Urinary bladder (tissue), 4 donors: ENCODE measurements at places on chromosomes 16 and 17.

DNA sequence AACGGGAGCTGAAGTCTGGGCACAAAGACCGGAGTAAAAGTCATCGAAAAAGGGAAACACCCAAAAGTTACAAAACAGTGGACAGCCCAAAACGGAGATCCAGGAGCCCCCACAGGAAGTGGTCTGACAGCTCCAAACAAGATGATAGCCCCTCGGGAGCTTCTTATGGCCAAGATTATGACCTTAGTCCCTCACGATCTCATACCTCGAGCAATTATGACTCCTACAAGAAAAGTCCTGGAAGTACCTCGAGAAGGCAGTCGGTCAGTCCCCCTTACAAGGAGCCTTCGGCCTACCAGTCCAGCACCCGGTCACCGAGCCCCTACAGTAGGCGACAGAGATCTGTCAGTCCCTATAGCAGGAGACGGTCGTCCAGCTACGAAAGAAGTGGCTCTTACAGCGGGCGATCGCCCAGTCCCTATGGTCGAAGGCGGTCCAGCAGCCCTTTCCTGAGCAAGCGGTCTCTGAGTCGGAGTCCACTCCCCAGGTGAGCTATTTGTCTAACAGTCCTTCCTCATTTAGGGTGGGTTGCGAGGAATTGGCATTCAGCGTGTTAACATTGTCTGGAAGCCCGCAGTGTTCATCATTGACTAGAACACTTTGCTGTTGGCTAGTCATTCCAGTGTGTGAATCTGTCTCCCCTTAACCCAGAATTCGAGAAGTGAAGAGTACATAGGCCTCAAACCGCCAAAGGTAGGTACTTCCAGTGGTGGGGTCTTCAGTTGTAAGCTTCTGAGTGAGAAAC is 1.5 kb downstream of the CDK12 start:
- no peak for DNase-seq

DNA sequence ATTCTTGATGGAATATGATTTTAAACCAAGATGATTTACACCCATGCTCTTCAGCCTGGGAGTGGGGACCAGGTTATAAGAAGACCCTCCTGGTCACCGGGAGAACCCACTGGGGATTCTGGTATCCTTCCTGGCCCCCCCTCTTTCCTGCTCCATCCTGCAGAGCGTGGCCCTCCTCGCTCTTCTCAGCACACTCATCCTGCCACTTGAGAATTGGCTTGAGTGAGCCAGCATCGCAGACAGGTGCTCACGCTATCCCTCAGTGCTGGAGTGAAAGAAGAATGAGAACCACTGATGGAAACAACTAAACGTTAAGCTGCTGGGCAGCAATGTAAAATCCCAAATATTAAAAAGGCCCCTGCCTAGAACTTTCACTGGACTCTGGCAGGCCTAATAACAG is 98.0 kb downstream of the CYTH1 start:
- DNase-seq: no peak

- DNase-seq: no peak
Measured at GRCh38 chr17:72362376-72363088, 241.7 kb downstream of the SOX9 start.

DNA sequence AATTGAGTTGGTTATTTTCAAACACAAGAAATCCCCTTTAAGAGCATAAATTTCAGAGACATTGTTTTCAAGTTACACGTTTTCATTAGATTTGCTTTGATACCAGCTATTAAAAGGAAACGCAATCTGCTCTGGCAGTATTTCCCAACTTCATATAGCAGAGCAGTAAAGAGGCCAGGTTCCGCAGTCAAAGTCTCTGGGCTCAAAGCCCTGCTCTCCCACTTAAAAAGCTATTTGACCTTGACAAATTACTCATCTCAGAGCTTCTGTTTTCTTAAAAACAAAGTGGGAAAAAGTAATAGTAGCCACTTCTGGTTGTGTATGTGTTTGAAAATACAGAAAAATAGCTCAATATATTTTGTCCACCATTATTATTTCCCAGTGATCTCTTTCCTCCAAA is 89.7 kb upstream of the CDYL2 start:
- no peak for DNase-seq

- DNase-seq: no peak
Measured at GRCh38 chr17:19285213-19285900, 48.2 kb downstream of the EPN2 start.

DNA sequence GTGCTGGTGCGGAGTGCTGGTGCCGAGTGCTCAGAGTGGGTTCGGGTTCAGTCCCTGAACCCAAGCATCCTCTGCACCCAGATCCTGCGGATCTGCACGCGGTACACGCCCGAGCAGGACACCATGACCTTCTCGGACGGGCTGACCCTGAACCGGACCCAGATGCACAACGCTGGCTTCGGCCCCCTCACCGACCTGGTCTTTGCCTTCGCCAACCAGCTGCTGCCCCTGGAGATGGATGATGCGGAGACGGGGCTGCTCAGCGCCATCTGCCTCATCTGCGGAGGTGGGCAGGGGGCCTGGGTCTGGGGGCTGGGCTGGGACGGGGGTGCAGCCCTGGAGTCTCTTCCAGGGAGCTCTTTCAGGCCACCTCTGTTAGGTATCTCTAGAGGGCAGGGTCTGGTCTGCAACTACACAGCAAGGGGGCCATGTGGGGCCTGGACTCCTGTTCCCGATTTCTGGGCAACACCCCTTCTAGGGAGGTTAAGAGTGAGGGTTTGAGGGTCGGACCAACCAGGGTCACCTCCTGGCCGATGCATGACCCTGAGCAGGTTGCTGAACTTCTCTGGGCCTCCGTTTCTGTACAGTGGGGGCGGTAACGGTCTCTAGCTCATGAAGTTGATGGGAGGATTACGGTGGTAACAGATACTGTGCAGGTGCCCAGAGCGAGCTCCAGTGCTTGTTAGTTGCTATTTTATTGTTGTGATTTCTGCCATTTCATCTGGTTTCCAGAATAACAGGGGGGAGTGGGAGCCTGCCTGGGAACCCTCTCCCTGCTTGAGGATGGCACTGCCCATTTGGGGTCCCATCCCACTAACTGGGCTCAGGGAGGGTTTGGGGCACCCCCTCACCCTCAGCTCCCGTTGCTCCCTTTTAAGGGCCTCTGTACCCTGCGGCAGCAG is 10.1 kb downstream of the GJD3 start:
- DNase-seq: no peak

DNA sequence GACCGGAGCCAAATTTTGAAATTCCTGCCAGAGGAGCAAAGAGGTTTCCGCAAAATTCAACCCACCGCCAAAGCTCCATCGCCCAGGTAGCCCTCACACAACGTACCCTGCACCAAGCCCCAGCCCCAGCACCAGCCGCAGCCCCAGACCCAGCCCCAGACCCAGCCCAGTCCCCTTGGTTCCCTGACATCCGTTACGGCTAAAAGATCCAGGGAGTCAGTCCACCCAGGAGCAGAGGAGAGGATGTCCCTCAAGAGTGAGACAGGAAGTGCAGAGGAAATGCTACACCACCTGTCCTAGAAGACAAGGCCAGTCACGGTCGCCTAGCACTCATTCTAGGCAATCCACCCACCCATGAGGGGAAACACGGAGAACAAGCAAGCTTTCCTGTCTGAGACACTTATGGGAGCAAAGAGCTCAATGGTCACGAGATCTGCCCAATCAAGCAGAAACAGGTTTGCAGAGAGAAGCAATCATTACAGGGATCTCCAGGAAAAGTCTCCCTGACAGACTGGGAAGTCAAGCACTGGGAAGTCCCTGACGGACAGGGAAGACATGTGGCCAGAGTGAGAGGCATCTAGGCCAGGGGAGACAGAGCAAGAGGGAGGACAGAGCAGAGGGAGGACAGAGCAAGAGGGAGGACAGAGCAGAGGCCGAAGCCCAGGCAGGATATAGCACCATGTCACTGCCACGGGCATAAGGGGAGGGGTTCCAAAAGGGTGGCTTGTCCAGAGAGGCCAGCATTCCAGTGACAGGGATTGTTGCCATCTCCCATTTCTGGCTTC is 15.0 kb upstream of the KCNJ18 start:
- DNase-seq: no peak

DNA sequence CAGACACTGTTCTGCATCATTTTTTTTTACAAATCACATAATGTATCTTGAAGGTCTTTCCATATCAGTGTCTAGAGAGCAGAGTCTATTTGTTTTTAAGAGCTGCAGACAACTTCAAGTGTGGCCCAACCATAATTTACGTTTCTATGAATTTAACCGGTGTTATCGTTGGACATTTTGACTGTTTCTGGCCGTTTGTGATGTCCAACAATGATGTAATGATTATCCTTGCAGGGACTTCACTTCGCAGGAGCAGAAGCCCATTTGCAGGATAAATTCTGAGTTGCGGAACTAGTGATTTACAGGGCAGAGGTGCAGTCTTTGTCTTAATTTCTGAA is 26.9 kb upstream of the HLF start:
- DNase-seq: peak; percentile 8

GRCh38 chr17:41678907-41679739 is 9.6 kb upstream of the EIF1 start:
- no peak for DNase-seq

GRCh38 chr17:28497931-28498330 is 8.2 kb upstream of the FOXN1 start:
- DNase-seq: no peak

DNA sequence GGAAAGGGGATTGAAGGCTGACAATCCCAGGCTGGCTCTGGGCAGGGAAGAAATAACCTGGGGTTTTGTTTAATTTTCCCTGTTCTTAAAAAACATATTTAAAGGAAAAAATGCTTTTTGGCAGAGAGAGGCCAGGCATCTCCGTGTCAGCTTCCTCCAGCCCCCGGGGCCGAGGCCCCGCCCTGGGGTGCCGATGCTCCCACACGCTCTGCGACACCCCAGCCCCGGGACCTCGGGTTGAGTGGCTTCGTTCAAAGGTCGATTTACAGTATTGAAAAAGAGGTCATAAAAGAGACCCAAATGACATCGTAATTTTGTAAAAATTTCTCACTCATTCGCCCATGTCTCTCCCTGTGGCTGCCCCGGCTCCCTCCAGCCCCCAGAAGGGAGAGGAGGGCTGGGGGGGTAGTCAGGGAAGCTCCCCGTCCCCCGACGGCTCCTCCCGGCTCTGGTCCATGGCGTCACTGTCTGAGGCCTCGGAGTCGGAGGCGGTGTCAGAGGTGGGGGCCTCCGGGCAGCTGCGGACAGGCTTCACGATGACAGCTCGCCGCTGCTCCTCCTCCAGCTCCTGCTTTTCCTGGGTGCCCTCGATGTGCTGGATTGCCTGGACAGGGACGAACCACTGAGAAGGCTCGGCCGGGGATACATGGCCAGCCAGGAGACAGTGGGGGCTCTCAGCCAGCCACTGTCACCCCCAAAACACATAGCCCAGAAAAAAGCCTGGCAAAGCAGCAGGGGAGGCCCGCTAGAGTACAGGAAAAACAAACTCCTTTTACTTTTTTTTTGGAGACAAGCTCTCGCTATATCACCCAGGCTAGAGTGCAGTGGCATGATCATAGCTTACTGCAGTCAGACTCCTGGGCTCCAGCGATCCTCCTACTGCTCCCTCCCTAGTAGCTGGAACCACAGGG is 14.9 kb downstream of the TFAP4 start:
- DNase-seq: no peak
